ENCODE measurements at places on chromosomes 3 and 15.

DNA sequence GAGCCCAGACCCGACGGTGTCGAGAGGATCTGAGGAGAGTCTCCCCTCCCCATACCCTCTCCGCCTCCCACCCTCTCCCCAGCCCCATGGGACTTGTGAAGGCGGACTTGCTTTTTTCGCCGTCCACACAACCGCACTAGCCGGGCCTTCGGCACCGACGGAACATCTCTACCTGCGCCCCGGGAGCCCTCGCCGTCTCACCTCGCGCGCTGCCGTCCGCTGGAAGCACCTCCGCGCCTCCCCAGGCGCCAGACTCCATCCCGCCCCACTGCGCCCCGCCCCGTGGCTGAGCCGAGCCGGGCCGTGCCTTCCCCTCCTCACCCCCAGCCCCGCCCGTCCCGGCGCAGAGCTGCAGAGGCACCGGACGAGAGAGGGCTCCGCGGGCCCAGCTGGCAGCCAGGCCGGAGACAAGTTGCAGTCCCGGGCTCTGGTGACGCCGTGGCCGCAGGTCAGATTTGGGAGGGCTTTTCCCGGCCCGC lies at the start of the genes DUOX1 and DUOXA1:
Gene DUOX1 (plus strand): TSS at position 344 of the 479 bp plus-strand sequence. CDS start 1,973 bp downstream, outside the sequence.
Gene DUOXA1 (minus strand): TSS at position 229 of the 479 bp plus-strand sequence. CDS start 6,865 bp downstream, outside the sequence.
- DNase-seq, result no peak

- peak; percentile 44 for DNase-seq
These were observed 250.5 kb downstream of the UACA start for GRCh38 chr15:70512772-70513362.

GRCh38 chr3:182940266-182940808 lies 40.0 kb downstream of the DCUN1D1 start:
- DNase-seq, result no peak

- DNase-seq, result peak; percentile 84
These were observed 5.9 kb upstream of the KLHL25 start for GRCh38 chr15:85800478-85801123.

DNA sequence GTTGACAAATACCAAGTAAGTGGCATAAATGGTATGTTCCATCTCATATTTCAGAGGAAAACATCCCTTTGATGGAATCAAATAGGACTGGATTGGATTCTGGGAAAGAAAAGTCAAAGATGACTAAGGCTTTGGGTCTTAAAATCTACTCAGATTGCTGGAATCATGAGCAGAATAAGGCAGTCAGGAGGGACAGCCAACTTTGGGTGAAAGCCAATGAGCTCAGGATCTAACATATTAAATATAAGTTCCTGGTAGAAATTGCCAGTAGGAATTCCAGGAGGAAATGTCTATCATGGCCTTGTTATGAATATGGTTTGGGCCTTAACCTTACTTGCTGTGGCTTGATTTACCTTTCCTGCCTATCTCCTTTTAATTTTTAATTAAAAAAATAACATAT lies 55.3 kb downstream of the ISL2 start:
- no peak for DNase-seq

- no peak for DNase-seq
These were observed 46.5 kb downstream of the BSN start for GRCh38 chr3:49600781-49601180.

DNA sequence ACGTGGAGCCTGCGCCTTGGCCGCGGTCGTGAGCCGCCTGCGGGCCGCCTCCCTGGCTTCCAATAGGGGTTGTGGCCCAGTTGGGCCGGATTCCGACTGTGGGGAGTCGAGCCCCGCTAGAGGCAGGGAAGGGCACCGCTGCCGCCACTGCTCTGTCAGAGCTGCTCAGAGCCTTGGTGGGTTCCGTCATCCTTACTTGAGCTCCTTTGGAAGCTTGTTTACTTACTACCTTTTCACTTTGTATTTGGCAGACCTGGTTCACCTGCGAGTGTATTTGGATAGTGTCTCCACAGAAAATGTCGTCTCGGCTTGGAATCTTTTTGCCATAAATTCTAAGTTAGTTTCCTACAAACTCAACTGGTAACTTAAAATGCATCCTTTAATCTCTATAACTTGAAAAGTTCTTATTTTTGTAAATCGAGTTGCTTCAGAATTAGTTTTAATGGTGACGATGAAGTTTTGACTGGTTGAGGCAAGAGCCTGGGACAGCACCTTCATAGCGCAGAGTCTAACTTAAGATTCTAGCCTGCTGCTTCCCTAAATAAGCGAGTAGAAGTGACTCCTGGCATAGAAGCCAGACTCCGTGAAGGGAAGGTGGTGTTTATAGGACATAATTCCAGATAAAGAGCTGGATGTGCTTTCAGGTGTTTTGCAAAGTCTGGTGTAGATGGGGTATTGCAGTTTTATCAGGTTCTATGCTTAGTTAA lies 800 bp downstream of the DAG1 start:
- no peak for DNase-seq

GRCh38 chr3:53109190-53109589 lies 21.0 kb downstream of the RFT1 start:
- DNase-seq, result no peak

- no peak for DNase-seq
These were observed 14.0 kb downstream of the OR5K4 start for GRCh38 chr3:98367464-98368246.

GRCh38 chr15:59303633-59304032 lies 69.0 kb downstream of the MYO1E start:
- no peak for DNase-seq

- DNase-seq, result no peak
These were observed 93.0 kb downstream of the RARB start for GRCh38 chr3:25520926-25521559.

- no peak for DNase-seq
These were observed 28.0 kb upstream of the VGLL4 start for GRCh38 chr3:11671648-11672100.

- DNase-seq, result no peak
These were observed 18.3 kb upstream of the FOXP1 start for GRCh38 chr3:71601811-71602210.

DNA sequence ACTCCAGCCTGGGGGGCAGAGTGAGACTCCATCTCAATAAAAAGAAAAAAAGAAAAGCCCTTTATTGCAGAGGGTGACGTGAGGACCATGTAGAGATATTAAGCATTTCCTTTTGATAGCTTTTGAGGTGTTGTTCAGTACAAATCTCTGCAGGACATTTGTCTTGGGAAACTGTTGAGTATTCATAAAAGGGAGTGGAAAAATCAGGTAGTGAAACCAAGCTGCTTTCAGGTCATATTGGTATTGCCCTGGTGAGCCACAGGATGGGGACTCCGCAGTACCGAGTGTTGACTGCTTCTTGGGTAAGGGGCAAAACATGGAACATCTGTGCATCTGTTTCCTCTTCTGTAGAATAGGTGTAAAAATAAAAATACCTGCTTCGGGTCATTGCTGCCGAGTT lies 9.9 kb downstream of the ITPR1 start:
- DNase-seq, result no peak

GRCh38 chr3:193665370-193665989 lies 72.5 kb downstream of the OPA1 start:
- DNase-seq, result peak; percentile 74

- no peak for DNase-seq
These were observed 489 bp upstream of the GALNT15 start for GRCh38 chr3:16174026-16174355.

GRCh38 chr15:101389362-101389761 lies 94.3 kb upstream of the SNRPA1 start:
- no peak for DNase-seq

DNA sequence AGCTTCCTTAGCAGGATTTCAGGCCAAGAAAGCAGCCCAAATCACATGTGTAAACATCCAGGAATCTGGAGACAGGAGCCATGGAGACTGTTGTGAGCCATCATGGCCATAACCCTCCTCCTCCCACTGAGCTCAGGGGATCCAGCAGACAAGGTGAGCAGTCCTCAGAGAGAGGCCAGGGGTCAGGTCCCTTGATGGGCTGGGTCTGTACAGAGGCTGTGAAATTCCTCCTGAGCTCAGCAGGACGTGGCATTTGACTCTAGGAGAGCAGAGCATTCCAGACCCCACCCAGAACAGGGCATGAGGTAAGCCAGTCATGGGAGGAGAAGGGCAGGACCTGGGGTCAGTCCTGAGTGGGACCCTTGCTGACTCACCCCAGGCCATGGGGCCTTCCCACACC lies 67.0 kb upstream of the ACAN start:
- DNase-seq, result no peak

DNA sequence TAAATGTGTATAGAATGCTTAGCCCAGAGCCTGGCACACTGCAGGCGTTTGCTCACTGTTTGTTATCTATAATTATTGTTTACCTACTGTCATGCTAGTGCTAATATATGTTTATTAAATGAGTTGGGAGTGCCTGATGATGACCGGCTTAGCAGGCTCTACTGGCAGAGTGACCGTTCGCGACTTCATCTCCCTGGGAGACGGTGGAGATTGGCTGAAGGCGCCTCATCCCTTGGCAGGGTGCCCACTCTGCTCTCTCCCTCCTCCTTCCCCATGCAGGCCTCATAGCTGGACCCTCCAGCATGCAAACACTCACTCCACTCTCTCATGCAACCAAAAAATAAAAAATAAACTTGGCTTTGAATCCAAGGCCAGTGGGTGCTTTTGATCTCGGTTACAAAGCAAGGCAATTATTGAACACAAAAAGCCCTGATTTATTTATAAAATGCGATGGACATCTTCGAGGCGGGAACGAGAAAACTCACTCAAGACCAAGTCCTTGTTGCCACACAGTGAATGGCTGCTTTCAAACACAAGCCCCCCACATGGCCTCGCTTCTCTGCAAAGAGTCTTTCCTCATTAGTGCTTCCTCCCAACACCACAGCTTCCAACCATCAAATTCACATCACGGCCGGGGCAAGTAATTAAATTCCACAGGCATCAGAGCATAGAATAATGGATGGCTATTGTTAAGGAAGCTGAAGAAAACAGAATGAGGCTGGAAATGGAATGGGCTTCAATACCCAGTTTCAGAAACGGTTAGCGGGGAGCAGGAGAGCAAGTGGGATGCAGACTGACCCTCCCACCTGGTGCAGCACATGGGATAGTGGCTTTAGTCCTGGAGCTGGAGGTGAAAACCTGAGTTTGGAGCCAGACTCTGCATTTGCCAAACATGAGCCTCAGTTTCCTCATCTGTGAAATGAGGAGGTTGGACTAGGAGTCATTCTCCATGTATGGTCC lies 135.7 kb upstream of the RAD18 start:
- DNase-seq, result peak; percentile 3

DNA sequence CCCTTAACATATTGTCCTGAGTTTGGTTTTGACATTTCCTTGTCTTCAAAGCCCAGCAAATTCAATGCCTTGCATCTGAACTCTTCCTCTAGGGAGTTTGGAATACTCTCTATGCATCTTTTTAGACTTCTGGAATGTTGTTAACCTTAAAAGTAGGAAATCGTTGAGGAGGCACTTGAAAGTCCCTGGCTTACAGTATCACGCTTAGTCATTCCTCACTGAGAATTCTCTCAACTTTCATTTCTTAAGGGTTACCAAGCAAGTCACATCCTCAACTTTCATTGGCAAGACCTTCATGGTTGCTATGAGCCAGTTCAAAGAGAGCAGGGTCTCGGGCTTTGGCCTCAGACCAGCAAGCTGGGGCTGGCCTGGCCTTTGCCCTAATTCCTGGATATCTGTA lies 89.9 kb downstream of the ASB7 start:
- no peak for DNase-seq

GRCh38 chr15:100114571-100114970 lies 227.2 kb downstream of the ADAMTS17 start:
- no peak for DNase-seq

DNA sequence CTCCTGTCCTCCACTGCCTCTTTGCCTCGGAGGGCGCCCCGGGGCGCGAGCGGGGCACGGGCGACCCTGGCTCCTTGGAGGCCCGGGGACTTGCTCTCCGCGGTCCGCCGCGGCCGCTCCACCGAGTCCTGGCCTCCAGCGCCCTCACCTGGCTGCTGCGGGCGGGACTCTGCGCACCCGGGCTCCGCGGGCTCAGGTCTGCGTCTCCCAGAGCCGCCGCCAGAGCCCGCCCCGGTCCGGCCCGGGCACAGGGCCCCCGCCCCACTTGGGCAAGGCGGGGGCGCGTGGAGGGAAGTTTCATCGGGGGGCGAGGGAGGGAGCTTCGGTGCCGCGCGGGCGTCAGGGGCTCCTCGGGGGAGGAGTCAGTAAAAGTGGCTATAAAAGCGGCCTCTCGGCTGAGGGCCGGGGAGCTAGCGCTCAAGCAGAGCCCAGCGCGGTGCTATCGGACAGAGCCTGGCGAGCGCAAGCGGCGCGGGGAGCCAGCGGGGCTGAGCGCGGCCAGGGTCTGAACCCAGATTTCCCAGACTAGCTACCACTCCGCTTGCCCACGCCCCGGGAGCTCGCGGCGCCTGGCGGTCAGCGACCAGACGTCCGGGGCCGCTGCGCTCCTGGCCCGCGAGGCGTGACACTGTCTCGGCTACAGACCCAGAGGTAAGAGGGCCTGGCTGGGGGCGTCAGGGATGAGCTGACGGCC lies at the start of gene CEMIP:
Gene CEMIP (plus strand): TSS at position 407 of the 694 bp plus-strand sequence. CDS start 94,510 bp downstream, outside the sequence.
- DNase-seq, result peak; percentile 76

DNA sequence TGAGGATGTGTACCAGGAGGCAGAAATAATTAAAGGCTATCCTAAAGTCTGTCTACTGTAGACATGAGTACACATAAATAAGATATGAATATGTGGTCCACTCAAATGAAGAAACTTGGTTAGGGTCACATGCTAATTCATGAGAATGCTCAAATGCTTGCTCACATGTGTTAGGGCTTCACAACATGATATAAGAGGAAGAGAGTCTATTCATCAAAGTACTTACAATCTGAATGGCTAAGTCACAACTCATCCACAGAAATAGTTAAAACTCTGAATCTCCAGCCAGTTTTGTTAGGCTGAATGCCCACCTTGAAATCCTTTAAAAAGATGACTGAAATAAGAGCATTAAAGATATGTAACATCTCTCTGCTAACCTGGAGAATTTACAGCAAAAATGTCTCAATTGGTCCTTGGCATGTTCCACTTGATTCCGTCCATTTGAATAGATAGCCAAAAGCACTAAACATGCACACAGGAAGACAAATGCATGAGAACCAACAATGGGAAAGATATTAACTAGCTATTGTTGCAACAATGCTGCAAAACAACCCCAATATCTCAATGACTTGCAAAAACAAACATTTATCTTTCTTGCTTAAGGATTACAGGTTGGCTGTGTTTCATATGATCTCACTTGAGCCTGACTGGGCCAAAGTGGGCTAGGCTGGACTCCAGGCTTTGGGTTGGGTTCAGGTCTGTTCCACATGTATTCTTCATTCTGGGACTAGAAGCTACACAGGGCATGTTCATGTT lies 10.6 kb upstream of the TBC1D5 start:
- no peak for DNase-seq

- no peak for DNase-seq
These were observed 60.5 kb upstream of the LRIG1 start for GRCh38 chr3:66561367-66561766.

DNA sequence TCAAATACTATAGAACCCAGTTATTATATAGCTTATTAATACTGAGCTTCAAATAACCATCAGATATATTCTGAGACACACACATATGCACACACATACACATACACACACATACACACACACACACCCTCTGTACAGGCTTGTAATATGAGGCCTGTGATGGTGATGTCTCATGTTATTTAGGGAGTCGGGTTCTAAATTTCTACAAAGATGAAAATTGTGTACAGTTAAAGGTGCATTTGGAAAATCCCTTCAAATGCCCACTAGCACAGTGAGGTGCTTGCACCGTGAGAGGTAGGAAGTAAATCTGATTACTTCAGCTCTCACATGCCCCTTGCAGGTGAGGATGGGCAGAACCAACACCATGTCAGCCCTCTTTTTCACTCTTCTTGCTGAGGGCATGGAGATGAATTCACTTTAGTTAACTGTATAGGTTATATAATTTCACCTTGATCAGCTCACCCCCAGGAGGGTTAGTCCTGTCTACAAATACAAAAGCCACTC lies 294.5 kb upstream of the PROK2 start:
- no peak for DNase-seq
